Dermis microvascular lymphatic vessel endothelial cell (primary cell): ENCODE measurements at places on chromosomes 3 and 15. TPM values are rescaled to one million over a fixed set of nuclear protein-coding genes. Genes with fewer than 3 reads are reported as not detected.

DNA sequence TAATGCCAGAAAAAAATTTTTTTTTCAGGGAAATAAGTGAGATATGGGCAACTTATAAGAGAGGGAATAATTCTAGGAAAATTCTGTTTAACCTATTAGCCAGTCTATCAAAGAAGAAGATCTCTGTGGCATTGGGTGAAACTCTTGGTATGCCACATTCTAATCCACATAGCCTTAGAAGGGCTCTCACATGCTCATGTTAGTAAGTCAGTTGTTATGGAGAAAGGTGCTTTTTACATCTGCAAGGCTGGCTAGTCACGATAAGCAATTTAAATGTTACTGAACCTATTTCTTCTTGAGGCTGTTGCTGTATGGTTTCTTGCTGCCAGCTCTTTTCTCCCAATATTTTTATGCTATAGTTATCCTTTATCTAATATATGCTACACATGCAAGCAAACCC is 89.9 kb upstream of the MAGI1 start:
- no peak for DNase-seq

- peak; percentile 51 for DNase-seq
Observed at GRCh38 chr3:56303487-56303886, 164.8 kb downstream of the ERC2 start.

DNA sequence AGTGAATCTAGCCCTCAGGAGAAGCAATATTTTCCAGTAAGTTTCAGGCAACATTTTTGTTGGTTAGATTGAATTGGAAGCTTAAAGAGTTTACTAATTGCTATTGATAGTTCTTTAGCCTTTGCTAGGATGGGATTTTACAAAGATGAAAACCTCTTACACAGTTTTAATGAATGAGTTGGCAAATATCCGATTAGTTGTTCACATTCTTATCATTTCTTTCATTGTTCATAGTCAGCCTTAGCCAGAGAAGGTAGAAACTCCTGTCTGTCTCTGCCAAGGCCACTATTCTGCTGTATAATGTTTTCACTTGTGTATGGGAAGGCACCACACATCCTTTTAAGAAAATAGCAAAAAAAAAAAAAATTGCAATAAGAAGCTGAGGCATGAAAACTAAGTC is 222.0 kb upstream of the MANF start:
- no peak for DNase-seq

- peak; percentile 79 for DNase-seq
Observed at GRCh38 chr15:73564255-73564654, 68.9 kb downstream of the NPTN start.

- DNase-seq, result no peak
Observed at GRCh38 chr15:72397796-72398588, at the start of gene TMEM202. TSS of gene TMEM202 (plus strand) at chr15:72398305. CDS start at chr15:72398327, 22 bp downstream.

GRCh38 chr15:27993544-27993943 is 105.6 kb downstream of the OCA2 start:
- no peak for DNase-seq

DNA sequence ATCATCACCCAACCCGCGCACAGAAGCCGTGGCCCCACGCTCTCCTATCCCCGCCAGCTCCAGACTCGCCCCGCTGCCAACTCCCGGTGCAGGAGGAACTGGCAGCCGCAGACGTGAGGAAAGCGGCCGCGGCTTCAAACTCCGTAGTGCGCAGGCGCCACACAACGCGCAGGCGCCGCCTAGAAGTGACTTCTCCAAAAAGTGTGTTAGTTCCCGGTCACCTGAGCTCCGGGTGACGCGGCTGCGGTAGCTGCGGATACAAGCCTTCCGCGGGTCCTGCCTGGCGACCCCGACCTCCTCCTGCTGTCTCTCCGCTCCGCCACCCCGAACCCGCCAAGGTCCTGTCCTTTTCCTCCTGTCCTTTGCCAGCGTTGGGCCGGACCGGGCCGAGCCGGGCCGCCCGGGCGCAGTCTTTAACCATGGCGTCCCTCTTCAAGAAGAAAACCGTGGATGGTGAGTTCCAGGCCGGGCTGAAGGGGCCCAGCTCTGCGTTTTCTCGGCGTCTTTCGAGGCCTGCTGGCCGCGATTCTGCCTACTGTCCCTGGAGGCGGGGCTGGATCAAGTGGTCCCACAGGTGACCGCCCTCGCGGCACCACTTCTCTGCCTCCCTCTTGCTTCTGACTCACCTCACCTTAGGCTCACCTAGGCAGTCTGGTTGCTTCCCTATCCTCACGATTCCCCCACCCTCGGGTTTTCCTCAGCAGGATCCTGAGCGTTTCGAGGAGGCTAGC is at the start of gene CHMP2B:
Gene CHMP2B, plus strand, starts transcription at position 206 of the 731 bp plus-strand sequence. Its CDS starts 214 bp downstream, at position 420.
- DNase-seq, result peak; percentile 79

DNA sequence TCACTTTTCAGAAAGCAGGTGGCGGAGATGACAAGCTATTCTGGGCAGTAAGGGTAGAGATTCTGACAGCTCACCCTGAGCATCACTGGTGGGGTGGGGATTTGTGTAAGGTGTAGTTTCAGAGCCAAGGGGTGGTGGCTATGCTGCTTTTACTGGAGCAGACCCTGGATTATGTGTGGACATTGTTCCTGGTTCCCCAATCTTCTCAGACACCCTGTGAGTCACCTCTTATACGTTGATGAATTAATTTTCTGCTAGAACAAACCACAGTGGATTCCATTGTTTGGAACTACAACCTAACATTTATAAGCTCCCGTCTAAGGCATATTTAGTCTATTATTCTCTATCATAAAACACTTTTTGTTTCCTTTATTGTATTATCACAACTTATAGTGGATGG is 169.5 kb upstream of the COL8A1 start:
- DNase-seq, result no peak

Gene PLAAT1
- total RNA-seq, result 0.39 and 0.89 TPM in 2 replicates
